ENCODE measurements at places on chromosomes 16 and 17. TPM values are rescaled to one million over a fixed set of nuclear protein-coding genes. Genes with fewer than 3 reads are reported as not detected.
A peak's percentile ranks its signal among the peaks of the same experiment; 100 is the strongest.

DNA sequence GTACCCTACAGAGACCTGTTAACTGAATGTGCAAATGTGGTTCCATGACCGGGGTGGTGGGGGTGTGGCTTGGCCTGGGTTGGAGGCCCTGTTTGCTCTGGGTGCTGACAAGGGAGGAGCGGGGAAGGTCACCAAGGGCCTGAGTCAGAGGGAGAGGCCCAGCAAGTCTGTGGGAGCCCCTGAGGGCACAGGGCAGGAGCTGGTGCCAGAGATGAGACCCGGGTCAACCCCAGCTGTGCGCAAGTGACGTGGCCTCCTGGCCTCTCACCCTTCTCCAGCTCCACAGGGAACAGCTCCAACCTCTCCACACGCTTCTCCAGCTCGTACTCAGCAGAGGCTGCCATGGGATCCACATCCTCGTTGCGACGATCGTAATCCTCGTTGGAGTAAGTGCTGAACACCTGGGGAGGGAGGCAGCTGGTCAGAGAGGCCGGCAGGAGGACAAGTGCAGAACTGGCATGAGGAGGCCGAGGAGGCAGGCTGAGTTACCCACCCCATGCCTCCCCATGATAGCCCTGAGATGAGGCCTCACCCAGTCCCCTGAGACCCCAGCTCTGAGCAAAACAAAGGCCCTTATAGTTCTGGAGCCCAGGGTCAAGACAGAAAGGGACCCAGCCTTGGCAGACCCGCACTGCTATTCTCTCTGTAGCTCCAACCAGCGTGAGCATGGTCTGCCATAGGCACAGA lies 5.5 kb downstream of the PPP1R9B start:
- H3K27ac ChIP-seq = no peak overlapping the region
- H3K4me1 ChIP-seq = peaks cover 65% of the 10 kb centered on the region
- H3K36me3 ChIP-seq = peaks cover 68% of the 10 kb centered on the region
- no peaks in the 10 kb centered on the region for H3K27me3 ChIP-seq

The TMC8 gene
- 33.8 TPM for total RNA-seq

GRCh38 chr16:87956365-87957231 lies 5.4 kb downstream of the BANP start:
- H3K27ac ChIP-seq = peak overlapping the region; percentile 77
- peak overlapping the region; percentile 15 for H3K4me3 ChIP-seq
- no peaks in the 10 kb centered on the region for H3K27me3 ChIP-seq
- peak; percentile 62 for DNase-seq
- peaks cover 56% of the 10 kb centered on the region for H3K4me1 ChIP-seq

GRCh38 chr16:81447383-81448101 lies 2.9 kb downstream of the CMIP start:
- H3K27ac ChIP-seq = peak overlapping the region; percentile 93
- H3K4me1 ChIP-seq = peaks cover 51% of the 10 kb centered on the region
- no peaks in the 10 kb centered on the region for H3K36me3 ChIP-seq
- DNase-seq = peak; percentile 66

GRCh38 chr17:59839651-59840328 lies 53.0 kb downstream of the TUBD1 start:
- peak overlapping the region; percentile 71 for H3K4me3 ChIP-seq
- H3K36me3 ChIP-seq = peaks cover 16% of the 10 kb centered on the region
- H3K27ac ChIP-seq = peak overlapping the region; percentile 97
- H3K27me3 ChIP-seq = no peaks in the 10 kb centered on the region
- peaks cover 56% of the 10 kb centered on the region for H3K4me1 ChIP-seq
- DNase-seq = no peak

- peak overlapping the region; percentile 97 for H3K4me3 ChIP-seq
- peak; percentile 88 for DNase-seq
- H3K4me1 ChIP-seq = peaks cover 34% of the 10 kb centered on the region
- no peaks in the 10 kb centered on the region for H3K36me3 ChIP-seq
- no peaks in the 10 kb centered on the region for H3K27me3 ChIP-seq
Observed at GRCh38 chr17:8185582-8186445, 4.2 kb downstream of the BORCS6 start.

The ODAD4 gene
- total RNA-seq = 5.4 TPM

The MLKL gene
- total RNA-seq = 36.7 TPM

DNA sequence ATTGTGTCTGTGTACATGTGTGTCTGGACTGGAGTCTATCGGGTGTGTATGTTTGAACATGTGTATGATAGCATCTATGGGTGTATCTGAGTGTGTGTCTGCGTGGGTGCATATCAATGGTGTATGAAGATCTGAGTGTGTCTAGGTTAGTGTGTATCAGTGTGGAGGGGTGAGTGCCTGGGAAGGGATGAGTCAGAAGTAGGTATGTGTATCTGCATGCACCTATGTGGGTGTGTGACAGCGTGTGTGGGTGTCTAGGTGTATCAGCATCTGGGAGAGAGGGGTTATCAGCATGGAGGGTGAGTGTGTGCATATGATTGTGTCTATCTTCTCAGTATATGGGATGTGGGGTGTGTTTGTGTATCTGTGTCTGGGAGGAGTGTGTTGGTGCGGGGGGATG lies 58.2 kb upstream of the LHX1 start:
- H3K27me3 ChIP-seq = peaks cover 28% of the 10 kb centered on the region
- H3K4me3 ChIP-seq = no peak overlapping the region
- no peak for DNase-seq
- no peaks in the 10 kb centered on the region for H3K4me1 ChIP-seq

- H3K27ac ChIP-seq = no peak overlapping the region
- peaks cover 7% of the 10 kb centered on the region for H3K4me1 ChIP-seq
- DNase-seq = no peak
- H3K4me3 ChIP-seq = no peak overlapping the region
- no peaks in the 10 kb centered on the region for H3K36me3 ChIP-seq
Observed at GRCh38 chr17:43875476-43876147, 28.6 kb downstream of the CD300LG start.

- peaks cover 31% of the 10 kb centered on the region for H3K4me1 ChIP-seq
- peak overlapping the region; percentile 41 for H3K27ac ChIP-seq
- no peaks in the 10 kb centered on the region for H3K27me3 ChIP-seq
- DNase-seq = no peak
- H3K4me3 ChIP-seq = no peak overlapping the region
- H3K36me3 ChIP-seq = peaks cover 42% of the 10 kb centered on the region
Observed at GRCh38 chr17:1773696-1774181, 11.9 kb downstream of the SERPINF1 start.

DNA sequence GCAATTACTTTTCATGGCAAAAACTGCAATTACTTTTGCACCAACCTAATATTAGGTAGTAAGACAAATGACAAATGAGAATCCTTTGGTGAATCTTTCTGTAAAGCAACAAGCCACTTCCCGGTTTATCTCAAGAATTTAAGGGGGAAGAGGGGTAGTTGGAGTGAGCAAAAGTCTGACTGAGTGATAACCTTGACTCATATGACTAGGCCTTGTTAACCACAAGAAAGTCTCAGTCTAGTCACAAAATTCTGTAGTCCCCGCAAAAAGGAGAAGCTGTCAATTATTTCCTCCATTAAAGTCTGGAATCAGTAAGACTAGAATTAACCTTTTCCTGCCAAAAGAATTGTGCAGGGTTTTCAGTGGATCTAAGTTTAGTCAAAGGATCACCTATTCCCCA lies 72.2 kb upstream of the GNAO1 start:
- H3K4me3 ChIP-seq = no peak overlapping the region
- H3K27me3 ChIP-seq = no peaks in the 10 kb centered on the region
- no peak overlapping the region for H3K27ac ChIP-seq

The CRYM gene
- 9.3 TPM for total RNA-seq

- H3K27ac ChIP-seq = no peak overlapping the region
- no peaks in the 10 kb centered on the region for H3K27me3 ChIP-seq
- no peak overlapping the region for H3K4me3 ChIP-seq
- H3K36me3 ChIP-seq = no peaks in the 10 kb centered on the region
- no peaks in the 10 kb centered on the region for H3K4me1 ChIP-seq
Observed at GRCh38 chr17:33745047-33745760, 452.1 kb upstream of the ASIC2 start.

The ZNF287 gene
- total RNA-seq = 5.2 TPM

- no peaks in the 10 kb centered on the region for H3K4me1 ChIP-seq
- DNase-seq = no peak
- H3K27me3 ChIP-seq = no peaks in the 10 kb centered on the region
- H3K27ac ChIP-seq = no peak overlapping the region
- H3K4me3 ChIP-seq = no peak overlapping the region
- H3K36me3 ChIP-seq = no peaks in the 10 kb centered on the region
Observed at GRCh38 chr17:65823713-65824112, 262.3 kb upstream of the AXIN2 start.

The PIPOX gene
- total RNA-seq = 1.3 TPM

GRCh38 chr16:57179215-57179828 lies 6.5 kb downstream of the PSME3IP1 start:
- no peaks in the 10 kb centered on the region for H3K36me3 ChIP-seq
- peak overlapping the region; percentile 51 for H3K27ac ChIP-seq
- H3K4me1 ChIP-seq = peaks cover 24% of the 10 kb centered on the region
- H3K4me3 ChIP-seq = no peak overlapping the region
- no peak for DNase-seq

DNA sequence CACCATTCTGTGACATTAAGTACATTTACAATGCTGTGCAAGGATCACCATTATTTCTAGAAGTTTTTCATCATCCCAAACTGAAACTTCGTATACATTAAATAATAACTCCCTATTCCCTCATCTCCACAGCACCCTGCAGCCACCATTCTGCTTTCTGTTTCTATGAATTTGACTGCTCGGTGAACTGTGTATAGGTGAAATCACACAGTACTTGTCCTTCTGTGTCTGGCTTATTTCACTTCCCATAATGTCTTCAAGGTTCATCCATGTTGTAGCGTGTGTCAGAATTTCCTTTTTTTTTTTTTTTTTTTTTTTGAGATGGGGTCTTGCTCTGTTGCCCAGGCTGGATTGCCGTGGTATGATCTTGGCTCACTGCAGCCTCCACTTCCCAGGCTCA lies 20.4 kb downstream of the RAP1GAP2 start:
- peaks cover 16% of the 10 kb centered on the region for H3K27me3 ChIP-seq
- H3K27ac ChIP-seq = no peak overlapping the region
- DNase-seq = no peak
- no peaks in the 10 kb centered on the region for H3K36me3 ChIP-seq

- no peaks in the 10 kb centered on the region for H3K27me3 ChIP-seq
- peak overlapping the region; percentile 40 for H3K4me3 ChIP-seq
- no peaks in the 10 kb centered on the region for H3K36me3 ChIP-seq
- peak; percentile 65 for DNase-seq
- H3K27ac ChIP-seq = peak overlapping the region; percentile 53
- peaks cover 16% of the 10 kb centered on the region for H3K4me1 ChIP-seq
Observed at GRCh38 chr17:80187515-80187941, 17.7 kb downstream of the CARD14 start.

DNA sequence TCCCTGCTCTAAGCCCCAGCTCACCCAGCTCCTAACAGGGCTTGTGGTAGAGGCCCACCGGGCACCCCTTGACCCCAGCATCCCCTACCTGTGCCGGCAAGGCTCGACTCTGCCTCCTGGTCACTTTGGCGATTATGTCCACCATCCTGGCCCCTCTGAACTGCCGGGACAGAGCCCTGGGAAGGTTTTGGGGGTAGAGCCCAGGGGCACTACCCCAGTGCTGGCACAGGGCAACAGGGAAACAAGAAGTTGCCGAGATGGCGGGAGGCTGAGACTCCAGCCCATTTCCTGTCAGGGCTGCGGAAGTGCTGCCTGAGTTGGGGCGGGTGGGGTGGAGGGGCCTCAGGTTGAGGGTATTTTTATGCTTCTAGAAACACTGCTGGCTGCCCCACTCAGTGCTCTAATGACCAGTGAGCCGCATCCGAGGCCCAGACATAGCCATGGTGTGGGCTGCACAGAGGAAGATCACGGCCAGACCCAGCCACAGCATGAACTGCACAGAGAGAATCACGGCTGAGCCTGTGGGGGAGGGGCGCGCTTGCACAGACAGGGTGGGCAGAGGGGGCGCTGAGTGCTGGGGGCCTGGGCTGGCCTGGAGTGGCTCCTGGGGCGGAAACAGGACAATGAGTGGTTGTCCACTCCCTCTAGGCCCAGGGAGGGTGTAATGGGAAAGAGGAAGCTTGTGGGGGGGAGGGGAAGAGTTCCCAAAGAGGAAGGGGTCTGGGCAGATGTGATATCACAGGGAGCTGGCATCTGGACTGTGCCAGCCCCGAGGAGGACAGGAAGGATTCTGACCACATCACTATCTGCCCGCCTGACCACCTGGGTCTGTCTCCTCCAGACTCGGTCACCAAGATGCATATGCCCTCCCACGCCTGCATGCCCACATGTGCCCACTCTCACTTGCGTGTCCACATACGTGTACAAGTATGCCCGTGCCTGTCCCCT lies 22.3 kb downstream of the ARHGAP27 start:
- H3K4me1 ChIP-seq = peaks cover 92% of the 10 kb centered on the region
- H3K27ac ChIP-seq = peak overlapping the region; percentile 81
- peak overlapping the region; percentile 53 for H3K4me3 ChIP-seq
- H3K27me3 ChIP-seq = no peaks in the 10 kb centered on the region

The ESRP2 gene
- total RNA-seq = 64.5 TPM

DNA sequence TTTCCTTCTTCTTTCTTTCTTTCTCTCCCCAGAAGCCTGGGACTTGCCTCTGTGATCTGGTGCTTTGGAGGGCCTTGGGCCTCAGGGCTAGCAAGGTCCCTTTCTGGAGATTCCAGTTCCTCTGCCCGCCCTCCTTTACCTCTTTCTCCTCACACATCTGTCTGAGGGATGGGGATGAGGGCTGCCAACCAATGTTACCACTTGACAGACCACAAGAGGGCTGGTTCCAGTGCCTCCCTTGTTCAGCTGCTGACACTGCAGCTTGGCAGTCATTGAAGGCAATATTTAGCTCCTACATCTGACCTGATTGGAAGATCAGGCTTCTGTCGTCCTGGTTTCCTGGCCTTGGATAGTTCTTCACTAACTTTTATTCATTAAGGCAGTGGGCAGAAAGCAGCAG lies 3.6 kb upstream of the ZNF652 start:
- no peak overlapping the region for H3K4me3 ChIP-seq
- no peak for DNase-seq
- no peaks in the 10 kb centered on the region for H3K27me3 ChIP-seq
- H3K27ac ChIP-seq = no peak overlapping the region
- H3K36me3 ChIP-seq = no peaks in the 10 kb centered on the region
- peaks cover 7% of the 10 kb centered on the region for H3K4me1 ChIP-seq

GRCh38 chr16:47600376-47600775 lies 139.2 kb downstream of the PHKB start:
- no peaks in the 10 kb centered on the region for H3K27me3 ChIP-seq
- H3K4me3 ChIP-seq = no peak overlapping the region
- DNase-seq = no peak
- no peaks in the 10 kb centered on the region for H3K4me1 ChIP-seq
- no peak overlapping the region for H3K27ac ChIP-seq

GRCh38 chr17:45380046-45380765 lies 52.5 kb downstream of the ARHGAP27 start:
- no peak for DNase-seq
- H3K27me3 ChIP-seq = no peaks in the 10 kb centered on the region
- H3K36me3 ChIP-seq = no peaks in the 10 kb centered on the region
- no peak overlapping the region for H3K4me3 ChIP-seq
- H3K4me1 ChIP-seq = peaks cover 9% of the 10 kb centered on the region
- H3K27ac ChIP-seq = peak overlapping the region; percentile 32

DNA sequence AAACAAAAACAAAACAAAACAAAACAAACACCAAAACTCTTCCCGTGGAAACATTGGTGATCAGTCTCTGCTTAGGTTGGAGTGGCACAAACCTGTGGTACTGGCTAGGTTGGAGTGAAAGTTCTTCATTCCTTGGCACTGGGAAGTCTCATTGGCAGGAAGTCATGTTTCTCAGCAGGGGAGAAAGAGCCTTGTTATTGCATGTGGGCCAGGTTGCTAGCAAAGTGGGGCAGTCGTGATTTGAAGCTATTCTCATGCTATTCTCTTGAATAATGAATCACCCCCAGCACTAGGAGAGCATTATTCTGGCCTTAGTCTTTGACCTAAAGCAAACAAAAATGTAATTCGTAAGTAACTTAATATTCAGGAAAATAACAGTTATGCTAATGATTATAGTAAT lies 24.3 kb upstream of the B4GALNT2 start:
- no peak overlapping the region for H3K27ac ChIP-seq
- H3K27me3 ChIP-seq = peaks cover 10% of the 10 kb centered on the region
- H3K36me3 ChIP-seq = no peaks in the 10 kb centered on the region
- H3K4me3 ChIP-seq = no peak overlapping the region
- DNase-seq = no peak

The PNPO gene
- 29.2 TPM for total RNA-seq
